Right cardiac atrium (tissue), 5 donors: ENCODE measurements at places on chromosomes 16 and 17. TPM values are rescaled to one million over a fixed set of nuclear protein-coding genes. Genes with fewer than 3 reads are reported as not detected.
A peak's percentile ranks its signal among the peaks of the same experiment; 100 is the strongest.

DNA sequence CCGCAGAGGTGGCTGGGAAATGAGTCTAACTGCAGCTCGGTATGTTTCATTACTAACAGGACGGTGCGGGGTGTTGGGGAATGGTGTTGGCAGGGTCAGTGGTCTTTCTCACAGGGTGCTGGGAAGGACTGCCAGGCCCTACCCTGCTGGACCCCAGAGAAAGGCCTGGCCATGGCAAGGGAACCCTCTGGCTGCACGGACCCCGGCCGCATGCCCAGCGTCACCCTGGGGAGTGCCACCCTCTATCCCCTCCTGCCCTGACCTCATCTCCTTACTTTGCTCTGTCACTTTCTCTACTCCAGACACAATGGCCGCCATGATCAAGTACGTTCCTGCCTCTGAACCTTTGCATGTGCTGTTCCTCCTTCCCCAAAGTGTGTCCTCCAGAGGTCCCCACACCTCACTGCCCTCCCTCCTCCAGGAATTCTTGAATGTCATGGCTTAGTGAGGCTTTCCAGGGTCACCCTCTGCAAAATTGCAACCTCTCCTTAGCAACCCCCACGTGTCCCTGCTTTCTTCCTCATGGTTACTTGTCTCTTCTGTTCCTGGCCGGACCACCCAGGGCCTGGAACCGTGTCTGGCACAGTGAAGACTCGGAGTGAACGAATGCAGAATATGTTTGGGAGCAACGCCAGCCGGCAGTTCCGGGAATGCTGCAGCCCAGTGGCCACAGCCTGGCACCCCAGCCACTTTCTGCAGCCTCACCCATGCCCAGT, 15.2 kb downstream of the ADAD2 start:
- no peak for DNase-seq

- peak; percentile 92 for DNase-seq
Measured at GRCh38 chr17:38703742-38704605, 1.1 kb upstream of the MLLT6 start.

DNA sequence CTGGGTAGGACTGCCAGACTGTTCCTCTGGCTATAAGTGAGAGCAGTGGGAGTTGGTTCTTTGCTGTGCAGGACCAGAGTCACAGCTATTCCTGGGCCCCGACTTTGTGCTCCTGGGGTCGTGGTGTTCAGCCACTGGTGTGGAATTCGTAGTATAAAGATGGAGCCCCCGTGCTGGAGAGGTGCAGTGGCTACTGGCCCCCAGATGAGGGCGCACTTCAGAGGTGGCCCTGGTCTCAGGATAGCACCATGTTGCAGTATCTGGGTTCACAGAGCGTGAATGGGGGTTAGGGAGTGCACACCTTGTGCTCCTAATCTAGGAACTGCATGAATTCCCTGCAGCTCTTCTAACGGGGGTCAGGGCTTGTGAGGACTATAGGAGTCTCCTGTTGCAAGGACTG, 21.1 kb downstream of the TANC2 start:
- DNase-seq: no peak

DNA sequence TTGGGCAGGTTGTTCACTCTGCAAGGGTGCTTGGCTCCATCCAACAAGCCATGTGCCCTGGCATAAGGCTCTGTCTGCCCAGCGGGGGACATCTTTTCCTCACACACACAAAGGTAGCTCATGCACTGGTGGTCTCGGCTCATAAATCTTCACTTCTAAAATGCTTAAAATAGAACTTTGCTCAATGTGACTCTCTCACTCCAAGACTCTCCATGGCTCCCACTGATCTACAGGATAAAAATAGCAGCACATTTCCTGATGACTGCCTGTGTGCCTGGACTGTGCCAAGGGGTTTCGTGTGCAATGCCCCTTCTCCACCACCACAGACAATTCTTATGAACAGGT, 15.1 kb upstream of the CIBAR2 start:
- no peak for DNase-seq

DNA sequence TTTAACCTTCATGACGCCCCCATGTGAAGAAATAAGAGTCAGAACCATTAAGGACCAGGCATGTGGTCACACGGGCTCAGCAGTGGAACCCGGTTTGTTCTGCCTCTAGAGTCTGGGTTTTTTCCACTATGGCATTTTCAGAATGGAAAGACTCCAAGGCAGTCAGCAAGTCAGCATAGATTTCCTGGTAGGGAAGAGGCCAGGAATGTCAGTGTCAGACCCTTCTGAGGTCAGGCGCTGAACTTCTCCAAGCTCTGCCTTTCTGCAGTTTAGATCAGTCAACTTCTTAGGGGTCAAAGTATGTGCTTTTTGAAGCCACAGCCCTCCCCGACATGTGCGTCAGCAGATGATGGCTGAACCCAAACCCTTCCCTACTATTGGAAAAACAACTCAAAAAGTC, 3.9 kb downstream of the SSTR2 start:
- no peak for DNase-seq

GRCh38 chr17:63631062-63631461, 8.8 kb downstream of the MAP3K3 start:
- DNase-seq: no peak

DNA sequence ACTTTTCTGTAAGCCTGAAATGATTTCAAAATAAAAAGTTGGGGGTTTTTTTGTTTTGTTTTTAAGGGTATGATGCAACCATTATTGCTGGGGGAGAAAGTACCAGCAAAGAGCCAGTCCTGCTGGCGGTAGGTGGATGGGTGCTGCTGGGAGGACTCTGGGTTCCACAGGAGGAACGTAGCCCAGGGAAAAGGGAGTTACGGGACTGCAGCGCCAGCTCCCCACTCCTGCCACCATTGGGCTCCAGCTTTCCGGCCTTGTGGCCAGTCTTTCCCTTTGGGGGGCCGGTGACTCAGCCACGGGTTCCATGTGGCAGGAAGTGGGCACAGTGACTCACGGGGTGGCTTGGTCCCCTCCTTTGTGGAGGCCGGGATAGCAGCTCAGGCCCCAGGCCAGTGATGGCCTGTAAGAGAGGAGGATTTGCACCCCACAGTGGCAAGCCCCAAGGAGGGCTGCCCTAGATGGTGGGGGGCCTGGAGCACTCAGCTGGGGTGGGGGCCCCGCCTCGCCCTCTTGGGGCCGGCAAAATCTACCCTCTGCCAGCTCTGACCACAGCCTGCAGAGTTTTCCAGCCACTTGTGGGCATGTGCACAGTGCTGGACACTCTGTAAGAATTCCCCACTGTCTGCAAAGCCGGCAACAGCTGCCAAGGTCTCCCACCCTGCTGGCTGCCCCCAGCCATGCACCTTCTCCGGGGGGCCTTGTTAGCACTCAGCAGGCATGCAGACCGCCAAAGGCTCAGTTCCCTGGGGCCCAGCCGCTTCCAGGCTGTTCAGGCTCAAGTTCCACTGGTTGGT, 30.4 kb downstream of the SOCS3 start:
- no peak for DNase-seq

DNA sequence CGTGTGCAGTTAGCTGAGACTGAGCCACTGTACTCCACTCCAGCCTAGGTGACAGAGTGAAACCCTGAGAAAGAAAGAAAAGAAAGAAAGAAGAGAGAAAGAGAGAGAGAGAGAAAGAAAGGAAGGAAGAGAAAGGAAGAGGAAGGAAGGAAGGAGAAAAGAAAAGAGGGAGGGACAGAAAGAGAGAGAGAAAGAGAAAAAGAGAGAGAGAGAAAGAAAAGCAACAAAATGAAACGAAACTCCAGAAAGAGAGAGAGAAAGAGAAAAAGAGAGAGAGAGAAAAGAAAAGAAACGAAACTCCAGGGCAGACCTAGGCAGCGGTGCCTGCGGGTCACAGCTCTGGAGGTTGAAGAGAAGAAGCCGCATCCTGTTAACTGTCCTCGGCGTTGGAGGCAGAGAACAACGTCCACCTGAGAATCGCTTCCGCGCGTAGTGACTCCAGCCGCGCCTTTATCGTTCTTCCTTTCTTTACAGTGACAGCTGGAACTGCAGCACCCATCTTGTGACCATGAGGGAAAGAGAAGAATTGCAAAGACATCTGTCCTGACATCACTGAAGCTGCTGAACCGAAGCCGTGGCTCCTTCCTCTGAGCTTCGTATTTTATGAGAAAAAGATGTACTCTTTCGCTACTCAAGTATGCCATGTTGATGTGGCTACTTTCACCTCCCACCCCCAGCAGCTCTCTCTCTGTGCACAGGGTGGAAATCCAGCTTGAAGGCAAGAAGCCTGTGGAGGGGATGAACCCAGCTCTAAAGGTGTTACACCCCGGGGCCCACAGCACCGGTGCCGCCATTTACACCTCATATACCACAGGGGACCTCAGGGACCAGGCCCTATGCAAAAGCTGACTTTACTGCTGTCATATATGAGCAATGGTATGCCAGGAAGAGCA, 56.9 kb upstream of the DOC2B start:
- DNase-seq: peak; percentile 11

DNA sequence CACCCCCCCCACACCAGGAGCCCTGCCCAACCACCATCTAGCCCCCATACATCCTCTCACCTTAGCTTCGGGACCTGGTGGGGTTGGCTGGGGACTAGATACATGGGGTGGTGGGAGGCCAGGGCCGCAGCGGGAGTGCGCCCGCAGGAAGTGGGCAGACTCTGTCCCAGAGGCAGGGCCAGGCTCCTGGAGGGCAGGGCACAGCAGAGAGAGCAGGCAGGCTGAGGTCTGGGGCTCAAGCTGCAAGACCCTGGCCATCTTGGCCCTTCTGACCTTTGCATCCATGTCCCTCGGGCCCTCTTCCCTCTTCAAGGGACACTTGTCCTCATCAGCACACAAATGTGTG, 2.7 kb downstream of the ENKD1 start:
- peak; percentile 60 for DNase-seq

- no peak for DNase-seq
Measured at GRCh38 chr17:35286120-35286781, 43.4 kb downstream of the SLFN5 start.

DNA sequence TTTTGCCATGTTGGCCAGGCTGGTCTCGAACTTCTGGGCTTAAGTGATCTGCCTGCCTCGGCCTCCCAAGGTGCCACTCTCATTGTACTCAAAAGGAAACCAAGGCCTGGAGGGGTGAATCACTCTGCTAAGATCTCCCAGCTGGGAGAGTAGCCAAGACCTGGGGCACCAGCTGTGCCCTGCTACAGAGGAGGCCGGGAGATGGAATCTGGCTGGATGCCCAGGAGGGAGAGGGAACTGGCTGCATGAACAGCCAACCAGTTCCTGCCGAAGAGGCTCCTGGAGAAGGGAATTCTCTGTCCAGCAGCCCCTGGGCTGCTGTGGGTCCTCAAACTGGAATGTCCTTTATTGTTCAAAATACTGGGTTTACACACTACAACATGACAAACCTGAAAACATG, 238.7 kb upstream of the CIBAR2 start:
- DNase-seq: peak; percentile 91

DNA sequence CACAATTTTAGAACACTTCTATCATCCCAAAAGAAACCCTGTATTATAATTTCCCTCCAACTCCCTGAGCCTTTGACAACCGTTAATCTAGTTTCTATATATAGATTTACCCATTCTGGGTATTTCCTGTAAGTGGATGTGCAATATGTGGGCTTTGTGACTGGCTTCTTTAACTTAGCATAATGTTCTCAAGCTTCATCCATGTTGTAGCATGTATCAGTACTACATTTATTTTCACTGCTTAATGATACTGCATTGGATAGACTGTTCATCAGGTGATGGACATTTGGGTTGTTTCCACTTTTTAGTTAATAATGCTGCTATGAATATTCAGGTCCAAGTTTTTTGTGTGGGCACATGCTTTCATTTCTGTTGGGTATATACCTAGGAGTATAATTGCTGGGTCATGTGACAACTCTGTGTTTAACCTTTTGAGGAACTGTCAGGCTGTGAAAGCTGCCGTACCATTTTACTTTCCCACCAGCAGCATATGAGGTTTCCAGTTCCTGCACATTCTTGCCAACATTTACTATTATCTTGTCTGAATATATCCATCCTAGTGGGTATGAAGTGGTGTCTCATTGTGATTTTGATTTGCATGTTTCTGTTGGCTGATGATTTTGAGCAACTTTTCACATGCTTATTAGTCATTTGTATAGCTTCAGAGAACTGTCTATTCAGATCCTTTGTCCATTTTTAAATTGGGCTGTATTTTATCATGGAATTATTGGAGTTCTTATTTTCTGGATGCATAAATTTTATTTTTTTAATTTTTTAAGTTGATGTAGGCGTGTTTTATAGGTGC, 16.4 kb downstream of the REXO5 start:
- DNase-seq: no peak

GRCh38 chr17:77735081-77735565, 223.4 kb upstream of the TNRC6C start:
- DNase-seq: peak; percentile 32

DNA sequence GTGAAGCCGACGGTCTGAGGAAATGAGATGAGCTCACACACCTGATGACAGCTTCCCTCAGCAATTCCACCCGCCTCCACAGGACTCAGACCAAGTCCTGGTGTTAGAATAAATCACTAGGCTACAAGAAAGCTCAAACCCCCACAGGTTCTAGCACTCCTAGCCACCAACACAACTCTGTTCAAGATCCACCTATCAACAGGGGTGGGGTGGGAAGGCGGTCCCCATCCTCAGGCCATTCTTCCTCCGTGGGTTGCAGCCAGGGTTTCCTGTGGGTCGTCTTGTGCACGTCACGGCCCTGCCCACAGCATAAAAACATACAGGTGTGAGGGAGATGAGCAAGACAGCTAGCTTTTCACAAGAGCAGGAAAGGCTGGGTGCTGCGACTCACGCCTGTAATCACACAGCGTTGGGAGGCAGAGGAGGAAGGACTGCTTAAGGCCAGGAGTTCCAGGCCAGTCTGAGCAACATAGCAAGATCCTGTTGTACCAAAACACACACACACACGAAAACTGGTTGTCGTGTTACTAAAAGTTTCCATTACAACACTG, 81.1 kb downstream of the ANKRD11 start:
- DNase-seq: no peak

DNA sequence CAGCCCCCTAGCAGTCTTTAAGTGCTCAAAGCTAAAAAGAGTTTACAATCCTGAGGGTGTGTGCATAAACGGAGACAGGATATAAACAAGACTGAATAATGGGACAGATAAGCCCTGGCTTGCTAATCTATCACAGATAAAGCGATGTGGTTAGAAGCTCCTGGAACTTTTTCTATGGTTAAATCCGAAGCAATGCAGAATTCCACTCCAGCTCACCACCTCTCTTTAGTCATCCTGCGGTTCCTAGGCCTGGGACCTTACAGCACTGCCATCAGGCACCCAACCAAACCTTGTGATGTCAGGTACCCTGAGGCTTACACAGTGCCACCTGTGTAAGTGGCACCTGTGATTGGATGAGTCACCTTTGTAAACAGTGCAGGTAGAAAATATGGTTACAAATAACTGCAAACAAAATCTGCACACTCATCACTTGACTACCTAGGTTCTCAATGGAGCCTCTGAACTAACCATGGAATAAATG, 31.5 kb upstream of the B4GALNT2 start:
- no peak for DNase-seq

GRCh38 chr17:7370853-7371252, 10.0 kb upstream of the TNK1 start:
- DNase-seq: no peak

KCNH4 gene
- polyA plus RNA-seq: 0.14 TPM

NXN gene
- polyA plus RNA-seq: 11.6 TPM

TPSD1 gene
- 0.16 TPM for polyA plus RNA-seq

HP gene
- 13.2 TPM for polyA plus RNA-seq

PLCD3 gene
- 100 TPM for polyA plus RNA-seq

KRTAP4-9 gene
- polyA plus RNA-seq: not detected

XAF1 gene
- polyA plus RNA-seq: 31.1 TPM

GDPD3 gene
- 2.6 TPM for polyA plus RNA-seq

KRT40 gene
- polyA plus RNA-seq: not detected
